NCI-H774 (cell line): ENCODE measurements at places on chromosomes 2 and 18.
A peak's percentile ranks its signal among the peaks of the same experiment; 100 is the strongest.

GRCh38 chr18:26621161-26622026, 73.0 kb upstream of the KCTD1 start:
- DNase-seq = no peak

DNA sequence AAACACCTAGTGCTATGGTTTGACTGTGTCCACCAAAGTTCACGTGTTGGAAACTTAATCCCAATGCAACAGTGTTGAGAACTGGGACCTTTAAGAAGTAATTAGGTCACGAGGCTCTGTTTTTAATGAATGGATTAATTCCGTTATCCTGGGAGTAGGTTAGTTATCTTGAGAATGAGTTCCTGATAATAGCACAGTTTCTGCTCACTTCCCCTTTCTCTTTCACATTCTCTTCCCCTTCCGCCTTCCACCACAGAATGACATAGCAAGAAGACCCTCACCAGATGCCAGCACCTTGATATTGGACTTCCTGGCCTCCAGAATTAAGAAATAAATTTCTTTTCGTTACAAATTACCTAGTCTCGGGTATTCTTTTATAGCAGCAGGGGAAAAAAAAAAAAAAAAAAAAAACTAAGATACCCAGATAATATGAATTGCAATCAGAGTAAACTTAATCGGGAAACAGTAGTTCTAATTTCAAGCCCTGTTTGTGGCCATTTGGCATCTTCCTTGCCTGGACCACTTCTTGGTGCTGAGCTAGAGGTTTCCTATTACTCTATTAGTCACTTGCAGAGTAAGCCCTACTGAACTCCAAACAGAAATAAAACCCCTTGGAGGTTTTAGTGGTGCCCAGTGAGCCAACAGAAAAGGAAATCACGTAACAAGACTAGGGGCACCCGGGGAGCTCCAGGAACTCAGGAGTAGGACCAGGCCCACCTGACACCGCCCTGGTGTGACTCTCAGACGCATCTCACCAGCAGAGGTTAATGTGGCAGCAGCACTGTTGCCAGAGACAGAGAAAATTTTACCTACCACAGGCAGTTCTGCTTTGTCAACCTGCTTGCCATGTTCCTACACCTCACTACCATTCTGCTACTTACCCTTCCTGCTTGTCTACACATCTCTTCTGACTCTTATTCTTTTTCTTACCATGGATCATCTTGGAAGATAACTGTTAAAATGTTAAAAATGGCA, 147.6 kb upstream of the CAB39 start:
- DNase-seq = no peak

DNA sequence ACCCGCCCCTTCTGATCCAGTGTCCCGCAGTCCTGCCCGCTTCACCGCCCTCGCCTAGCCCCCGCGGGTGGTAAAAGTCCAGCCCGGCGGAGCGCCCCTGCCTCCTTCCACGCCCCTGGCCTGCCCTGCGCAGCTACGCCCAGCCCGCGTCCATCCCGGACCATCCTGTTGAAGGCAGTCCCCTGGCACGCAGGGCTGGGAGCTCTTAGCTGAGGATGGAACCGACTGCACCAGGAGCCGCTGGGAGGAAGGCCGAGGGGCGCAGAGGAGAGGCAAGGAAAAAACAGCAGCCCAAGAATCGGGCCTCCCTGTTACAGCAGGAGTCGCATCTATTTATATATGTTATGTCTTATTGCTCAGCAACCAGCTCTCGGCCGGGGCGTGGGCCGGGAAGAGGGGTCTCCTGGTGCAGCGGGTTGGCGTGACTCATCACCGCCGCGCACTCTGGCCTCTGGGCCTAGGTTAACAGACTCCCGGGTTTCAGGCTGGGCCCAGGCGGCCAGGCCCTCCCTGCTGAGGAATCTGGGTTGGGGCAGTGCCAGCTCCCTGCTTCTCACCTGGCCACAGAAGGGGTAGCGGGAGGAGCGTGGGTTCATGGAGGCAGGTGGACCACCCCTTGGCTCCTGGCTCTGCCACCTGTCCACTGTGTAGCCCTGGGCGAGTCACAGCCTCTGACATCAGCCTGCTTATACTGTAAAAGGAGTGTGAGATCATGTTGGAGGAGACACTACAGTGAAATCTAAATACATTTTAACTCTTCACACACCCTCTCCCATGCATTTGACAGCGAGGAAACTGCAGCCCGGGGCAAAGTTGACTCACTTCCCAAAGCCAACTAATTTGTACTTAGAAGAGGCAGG, 13.4 kb upstream of the MAP3K2 start:
- DNase-seq = no peak

GRCh38 chr2:86790676-86791572, at the start of gene CD8A:
Gene CD8A, minus strand, starts transcription at chr2:86790913. Its CDS starts 88 bp downstream, at chr2:86790825.
- no peak for DNase-seq

DNA sequence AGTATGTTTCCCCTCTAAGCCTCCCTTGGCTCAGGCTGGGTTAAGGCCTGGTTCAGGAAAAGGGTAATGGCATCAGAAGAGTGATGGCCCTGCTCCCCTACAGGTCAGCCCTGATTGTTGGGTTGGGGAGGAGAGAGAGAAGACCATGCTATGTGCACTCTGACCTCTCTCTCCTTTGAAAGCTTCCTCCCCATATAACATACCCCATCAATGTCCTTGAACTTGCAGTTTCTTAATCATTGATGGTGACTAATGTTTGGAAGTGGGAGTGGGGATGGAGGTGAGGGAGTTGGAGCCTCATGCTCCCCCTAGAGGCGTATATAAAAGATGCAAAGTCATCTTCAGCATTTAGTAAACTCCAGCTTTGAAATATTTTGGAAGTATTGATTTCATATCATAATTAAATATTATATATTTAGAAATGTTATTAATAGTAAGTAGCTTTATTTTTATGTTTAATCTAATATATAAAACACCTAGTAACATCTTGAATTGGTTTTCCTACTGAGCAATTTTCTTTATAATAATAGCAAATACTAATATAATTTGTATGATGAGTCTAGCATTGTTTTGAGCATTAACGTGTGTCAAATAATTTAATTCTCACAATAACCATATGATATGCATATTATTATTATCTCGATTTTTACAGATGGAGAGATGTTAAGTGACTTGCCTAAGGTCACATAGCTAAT, 8.8 kb downstream of the PLCL1 start:
- no peak for DNase-seq

GRCh38 chr2:223969315-223969714, 12.1 kb downstream of the MRPL44 start:
- no peak for DNase-seq

- DNase-seq = peak; percentile 48
Measured at GRCh38 chr2:68357605-68358337, 7.3 kb upstream of the PLEK start.

DNA sequence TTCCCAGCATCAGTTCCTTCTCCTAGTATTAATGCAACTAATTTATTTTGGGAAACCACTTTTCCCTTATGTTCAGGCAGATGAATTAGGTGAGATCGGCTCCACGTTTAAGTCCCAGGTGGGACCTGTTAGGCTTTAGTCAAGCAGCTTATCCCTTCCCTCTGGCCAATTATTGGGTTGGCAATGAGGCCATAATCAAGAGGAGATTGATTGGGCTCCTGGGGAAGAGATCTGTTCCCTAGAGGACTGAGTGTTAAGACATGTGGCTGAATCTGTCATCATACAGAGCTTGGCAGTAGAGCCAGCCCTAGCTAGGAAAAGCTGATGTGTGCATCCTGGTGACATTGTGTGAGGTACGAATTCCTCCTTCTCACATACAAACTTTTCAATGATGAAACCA, 104.4 kb downstream of the PTH2R start:
- DNase-seq = no peak

DNA sequence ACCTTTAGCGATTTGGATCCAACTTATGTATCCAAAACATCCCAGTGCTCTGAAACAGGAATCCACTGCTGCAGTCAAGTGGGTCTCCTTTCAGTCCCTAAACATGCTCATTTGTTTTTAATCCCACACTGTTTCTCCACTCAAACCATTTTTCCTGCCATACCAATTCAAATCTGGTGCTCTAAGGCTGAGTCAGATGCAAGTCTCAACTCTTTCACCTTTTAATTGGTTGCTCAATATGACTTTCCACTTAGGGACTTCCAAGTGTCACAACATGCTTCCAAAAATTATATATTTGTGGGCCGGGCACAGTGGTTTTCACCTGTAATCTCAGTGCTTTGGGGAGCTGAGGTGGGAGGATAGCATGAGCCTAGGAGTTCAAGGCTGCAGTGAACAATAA, 113.4 kb upstream of the TANK start:
- no peak for DNase-seq

- DNase-seq = no peak
Measured at GRCh38 chr2:227153758-227154486, 10.1 kb downstream of the COL4A4 start.

DNA sequence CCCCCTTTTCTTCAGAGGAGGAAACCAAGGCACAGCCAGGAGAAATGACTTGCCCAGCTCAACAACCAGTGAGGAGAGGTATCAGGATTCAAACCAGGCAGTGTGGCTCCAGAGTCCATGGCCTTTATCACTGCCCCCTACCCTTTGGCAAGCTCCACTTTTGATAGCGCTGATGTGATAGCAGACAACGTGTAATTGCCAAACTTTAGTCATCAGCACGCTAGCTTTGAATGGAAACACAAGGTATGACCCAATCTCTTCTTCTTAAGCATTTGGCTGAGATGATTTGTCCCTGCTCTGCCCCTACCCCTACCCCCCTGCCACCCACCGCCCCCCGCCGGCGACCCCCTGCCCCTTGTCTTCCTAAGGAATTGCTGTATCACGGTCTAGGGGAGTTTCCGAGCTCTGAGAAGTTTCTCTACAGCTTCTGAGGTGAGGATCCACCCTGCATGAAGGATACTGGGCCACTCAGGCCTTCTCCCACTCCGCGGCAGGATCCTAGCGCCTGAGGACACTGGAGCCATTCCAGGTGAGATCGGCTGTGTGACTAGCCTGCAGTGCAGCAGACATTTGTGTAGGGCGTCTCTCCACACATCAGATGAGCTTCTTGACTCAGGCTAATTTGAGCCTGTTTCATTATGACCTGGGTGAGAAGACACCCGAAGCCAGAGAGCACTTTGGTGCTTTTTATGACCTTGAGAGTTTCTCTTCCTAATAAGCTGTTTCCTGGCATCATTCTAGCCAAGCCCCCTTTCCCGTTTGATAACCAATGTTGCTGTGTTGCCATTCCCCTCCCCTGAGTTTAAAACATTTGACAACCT, 75.1 kb upstream of the MAP4K4 start:
- DNase-seq = no peak

DNA sequence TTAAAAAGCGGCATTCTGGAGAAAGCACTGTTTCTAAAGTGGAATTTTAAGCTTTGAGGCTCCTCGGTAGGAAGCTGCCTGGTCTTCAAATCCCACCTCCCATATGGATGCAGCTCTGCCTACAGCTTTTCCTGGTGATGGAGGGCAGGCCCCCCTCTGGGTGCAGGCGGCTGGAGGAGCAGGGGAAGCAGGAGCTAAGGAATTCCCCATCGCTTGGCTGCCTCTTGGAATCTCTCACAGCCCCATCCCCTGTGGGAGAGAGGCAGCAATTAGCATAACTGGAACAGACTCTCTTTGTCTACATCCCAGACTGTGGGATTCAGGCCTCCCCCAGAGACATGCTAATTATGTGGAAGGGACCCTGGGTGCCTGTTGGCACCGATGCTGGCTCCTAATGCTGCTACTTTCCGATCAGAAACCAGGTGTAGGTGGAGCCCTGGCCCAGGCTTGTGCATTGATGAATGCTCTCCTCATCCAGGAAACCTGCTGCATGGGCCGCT, 51.3 kb downstream of the LIPG start:
- DNase-seq = no peak

- DNase-seq = no peak
Measured at GRCh38 chr2:119282996-119283511, 59.4 kb downstream of the STEAP3 start.

DNA sequence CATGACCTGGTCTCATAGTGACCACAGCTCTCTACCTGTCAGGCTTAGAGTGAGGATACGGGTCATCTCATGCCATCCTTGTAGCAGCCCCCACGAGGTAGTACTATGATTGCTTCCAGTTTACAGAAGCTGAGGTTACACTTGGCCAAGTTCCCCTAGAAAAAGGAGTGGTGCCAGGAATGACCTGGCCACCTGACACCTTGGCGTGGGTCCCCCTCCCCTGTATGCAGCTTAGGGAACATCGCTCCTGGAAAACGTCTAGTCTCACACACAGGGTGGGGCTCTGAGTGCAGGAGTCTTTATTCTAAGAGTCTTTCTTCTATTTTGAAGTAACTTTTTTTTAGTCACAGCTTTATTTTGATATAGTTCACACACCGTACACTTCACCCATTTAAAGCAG, 14.8 kb downstream of the NPPC start:
- no peak for DNase-seq

DNA sequence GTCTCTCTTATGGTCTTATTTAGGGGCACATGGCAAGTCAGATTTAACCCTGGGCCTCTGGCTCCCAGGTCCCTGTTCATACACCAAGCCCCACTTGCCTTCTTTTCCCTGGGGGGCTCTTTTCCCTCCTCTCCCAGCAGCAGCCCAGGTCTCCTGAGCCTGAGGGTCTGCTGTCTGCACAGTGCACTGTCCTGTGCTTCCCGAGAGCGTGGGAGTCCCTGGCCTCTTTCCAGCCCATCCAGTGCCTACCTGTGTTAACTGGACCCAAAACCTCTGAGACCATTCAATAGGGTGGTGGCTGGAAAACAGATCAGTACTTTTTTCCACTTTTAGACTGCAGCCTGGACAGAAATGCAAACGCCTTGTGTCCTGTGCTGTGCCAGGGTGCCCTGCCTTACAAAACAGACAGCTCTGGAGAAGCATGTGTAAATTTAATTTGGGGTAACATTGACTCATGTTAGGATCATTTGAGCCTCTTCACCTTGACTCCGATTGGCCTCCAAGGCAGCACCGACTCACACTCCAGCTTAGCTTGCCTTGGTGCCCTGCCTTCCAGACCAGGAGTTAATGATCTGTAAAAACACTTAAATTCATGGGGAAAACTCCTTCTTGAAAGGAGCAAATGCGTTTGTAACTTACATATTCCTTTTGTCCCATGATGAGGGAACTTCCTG, 34.3 kb downstream of the TWIST2 start:
- DNase-seq = no peak

- no peak for DNase-seq
Measured at GRCh38 chr2:126656431-126657147, 631 bp downstream of the GYPC start.

- DNase-seq = peak; percentile 92
Measured at GRCh38 chr2:46306330-46306751, 9.1 kb downstream of the EPAS1 start.

GRCh38 chr18:75586130-75586889, 158.8 kb upstream of the SMIM21 start:
- DNase-seq = no peak

DNA sequence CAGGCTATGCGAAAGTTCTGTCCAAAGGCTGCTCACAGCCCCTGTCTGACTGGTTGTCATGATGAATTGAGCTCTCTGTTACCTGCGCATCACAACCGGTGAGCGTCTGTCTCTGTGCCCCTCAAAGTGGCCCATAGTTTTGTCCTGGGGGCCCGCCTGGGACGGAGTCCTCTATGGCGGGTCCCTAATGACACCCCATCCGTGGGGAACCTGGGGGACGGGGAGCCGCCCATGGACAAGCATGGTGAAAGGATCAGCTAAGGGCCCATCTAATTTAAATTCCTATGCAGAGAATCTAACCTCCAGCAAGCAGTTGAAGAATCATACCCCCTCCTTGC, 473 bp downstream of the ELMOD3 start:
- DNase-seq = no peak
